Activated naive CD4-positive, alpha-beta T cell treated with anti-CD3 and anti-CD28 coated beads, Interleukin-2, amount 50 U/mL, for 72 hours (primary cell): ENCODE measurements at places on chromosomes 12 and 14. TPM values are rescaled to one million over a fixed set of nuclear protein-coding genes. Genes with fewer than 3 reads are reported as not detected.
A peak's percentile ranks its signal among the peaks of the same experiment; 100 is the strongest.

Gene CAPZA3
- not detected for total RNA-seq

Gene ASB2
- 12.9 TPM for total RNA-seq

Gene SNRNP35
- total RNA-seq = 20.9 TPM

Gene EFS
- total RNA-seq = 0.10 TPM

Gene POTEG
- not detected for total RNA-seq

GRCh38 chr14:98953551-98954348 is 318.2 kb downstream of the BCL11B start:
- DNase-seq = no peak

GRCh38 chr12:39835517-39836489 is 216.2 kb upstream of the ABCD2 start:
- no peak for DNase-seq

- DNase-seq = no peak
Measured at GRCh38 chr12:59472273-59472672, 123.6 kb upstream of the SLC16A7 start.

DNA sequence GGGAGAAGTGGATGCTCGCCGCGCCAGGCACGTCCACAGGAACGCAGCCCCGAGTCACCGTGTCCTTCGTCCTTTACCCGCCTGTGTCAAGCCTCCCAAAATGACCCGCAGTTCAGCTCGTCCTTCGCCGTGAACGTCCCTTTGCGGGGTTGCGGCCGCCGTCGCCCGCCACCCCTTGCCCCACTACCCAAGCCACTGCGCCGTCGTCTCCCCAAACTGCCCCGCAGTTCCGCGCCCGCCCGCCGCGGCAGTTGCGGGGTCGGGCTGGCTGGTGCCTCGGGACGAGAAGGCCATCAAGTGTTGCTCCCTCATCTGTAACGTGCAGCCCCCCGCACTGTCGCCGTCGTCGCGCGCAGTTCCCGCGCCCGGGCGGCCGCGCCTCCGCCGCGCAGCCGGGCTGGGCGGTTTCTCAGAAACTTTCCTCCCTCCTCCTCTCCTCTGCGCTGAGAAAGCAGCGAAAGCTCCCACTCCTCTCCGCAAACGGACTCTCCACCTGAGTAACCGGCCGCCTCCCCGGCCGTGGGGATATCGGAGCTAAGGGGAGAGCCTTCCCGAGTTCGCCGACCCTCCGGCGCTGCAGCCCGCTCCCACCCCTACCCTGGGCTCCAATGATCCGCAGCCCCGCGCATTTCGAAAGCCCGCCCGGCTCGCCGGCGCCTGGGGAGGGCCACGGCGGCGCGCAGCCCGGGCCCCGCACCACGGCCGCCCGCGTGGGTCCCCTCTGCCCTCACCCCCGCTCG is 6.7 kb downstream of the CDKN1B start:
- DNase-seq = peak; percentile 41

DNA sequence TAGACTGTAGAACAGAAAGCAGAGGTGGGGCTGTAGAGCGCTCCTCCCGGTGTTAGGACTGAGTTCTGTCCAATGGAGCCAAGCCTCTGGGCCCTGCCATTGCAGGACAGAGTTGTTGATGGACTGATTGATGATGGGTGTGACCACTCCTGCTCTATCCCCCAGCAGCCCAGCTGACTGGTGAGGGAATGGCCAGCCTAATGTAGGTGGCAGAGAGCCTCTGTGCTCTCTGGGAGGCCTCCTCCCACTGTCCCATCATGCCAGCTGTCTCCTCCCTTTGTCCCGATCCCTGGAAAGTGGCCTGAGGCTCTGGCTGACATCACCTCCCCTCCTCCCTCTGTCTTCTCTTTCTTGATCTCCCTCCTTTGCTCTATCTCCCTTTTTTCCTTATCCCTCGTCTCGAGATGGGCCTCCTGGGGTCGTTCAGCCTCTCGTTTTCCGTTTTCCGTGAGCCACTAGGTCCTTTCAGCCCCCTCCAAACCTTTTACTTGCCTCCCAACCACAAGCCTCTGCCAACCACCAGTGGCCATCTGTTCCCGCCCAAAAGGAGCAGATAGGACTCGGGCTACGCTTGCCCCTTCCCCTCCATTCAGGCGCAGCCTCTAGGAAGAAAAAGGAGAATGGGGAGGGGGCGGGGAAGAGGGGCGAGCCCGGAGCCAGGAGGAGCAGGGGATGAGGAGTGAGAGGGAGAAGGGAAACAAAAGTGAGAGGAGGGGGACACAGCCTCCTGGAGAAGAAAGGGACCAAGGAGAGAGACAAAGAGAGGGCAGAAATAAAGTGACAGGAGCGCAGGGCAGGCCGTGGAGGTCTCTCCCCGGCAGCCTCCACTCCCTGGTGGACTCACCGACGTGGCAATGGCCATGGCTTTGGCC is 572 bp downstream of the EFS start:
- DNase-seq = no peak

DNA sequence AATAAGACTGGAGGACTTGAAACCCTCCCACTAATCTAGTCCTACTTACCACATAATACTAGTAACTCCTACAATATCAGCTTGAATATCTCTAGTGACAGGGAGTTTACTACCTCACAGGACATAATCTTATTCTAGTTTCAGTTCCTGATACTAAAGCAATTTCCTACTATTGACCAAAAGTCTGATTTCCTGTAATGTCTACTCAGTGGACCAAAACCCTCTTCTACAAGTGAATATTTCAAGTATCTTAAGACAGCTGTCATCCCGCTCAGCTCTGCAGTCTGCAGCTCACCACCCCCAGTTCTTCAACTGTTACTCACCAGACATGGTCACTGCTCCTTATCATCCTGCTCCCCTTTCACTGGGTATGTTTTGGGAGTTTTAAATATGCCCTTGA is 70.8 kb upstream of the TMCC3 start:
- DNase-seq = no peak

GRCh38 chr12:7959701-7960121 is 23.7 kb upstream of the SLC2A3 start:
- DNase-seq = no peak

DNA sequence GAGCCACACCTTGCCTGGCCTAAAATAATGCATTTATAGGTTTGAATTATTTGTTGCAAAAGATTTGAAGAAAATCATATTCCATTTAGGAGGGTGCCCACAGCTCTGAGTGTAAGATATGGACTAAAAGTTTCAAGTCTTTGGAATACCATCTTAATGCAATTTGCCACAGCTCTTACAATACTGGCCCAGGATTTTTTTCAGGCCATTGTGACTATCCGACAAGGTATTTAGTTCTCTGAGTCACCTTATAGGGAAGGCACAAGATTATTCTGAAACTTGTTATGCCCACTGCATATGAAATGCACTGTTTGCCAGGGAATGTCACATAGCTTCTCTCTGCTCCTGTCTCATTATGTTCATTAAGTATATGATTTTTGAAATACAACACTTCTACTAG is 29.6 kb upstream of the SLC6A13 start:
- DNase-seq = no peak

DNA sequence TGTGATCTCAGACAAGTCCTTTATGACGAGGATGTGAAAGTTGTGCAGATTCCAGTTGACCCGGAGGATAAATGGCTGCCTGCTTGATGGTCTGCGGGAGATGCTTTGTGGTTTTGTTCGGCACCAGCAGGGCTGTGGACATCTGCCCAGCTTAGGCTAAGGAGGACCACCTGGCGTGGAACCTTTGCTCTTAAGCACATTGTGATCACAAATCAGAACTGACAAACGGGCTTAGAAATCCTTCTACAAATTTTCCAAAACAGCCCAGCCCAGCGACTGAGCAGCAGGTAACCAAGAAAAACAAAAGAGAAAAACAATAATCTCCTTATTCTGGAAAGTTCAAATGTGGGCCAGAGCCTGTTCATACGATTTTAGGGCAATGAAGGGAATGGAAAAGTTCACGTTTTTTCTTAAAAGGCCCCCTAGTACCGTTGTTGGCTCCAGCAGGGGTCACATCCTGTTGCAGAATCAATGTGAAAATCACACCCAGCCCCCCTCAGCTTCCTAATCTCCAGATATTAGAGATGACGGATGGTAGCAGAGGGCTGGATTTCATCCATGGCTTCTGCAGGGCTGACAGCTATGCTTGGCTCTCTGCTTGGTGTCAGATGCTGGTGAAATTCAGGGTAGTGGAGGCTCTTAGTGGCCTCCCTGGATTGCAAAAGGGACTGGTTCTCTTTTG is 81.1 kb upstream of the RFLNA start:
- DNase-seq = no peak

DNA sequence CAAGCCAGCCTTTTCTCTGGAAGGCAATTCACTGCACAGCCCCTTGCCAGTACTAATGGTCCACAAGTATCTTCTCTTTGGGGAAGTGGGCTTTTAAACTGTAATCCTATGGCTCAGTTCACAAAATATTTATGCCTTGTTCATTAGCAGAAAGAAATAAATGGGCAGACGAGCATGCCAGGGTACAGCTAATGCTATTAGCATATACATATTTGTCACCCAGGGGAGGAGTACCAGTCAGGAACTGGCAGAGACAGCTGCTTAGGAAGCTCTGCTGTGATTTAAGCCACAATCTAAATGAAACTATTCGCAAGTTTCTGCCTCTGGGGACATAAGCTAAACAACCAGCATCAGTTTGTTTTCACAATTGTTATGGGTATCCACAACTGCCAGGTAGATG is 113.4 kb upstream of the CCDC198 start:
- no peak for DNase-seq

GRCh38 chr14:48504921-48505320 is 829.5 kb upstream of the MDGA2 start:
- no peak for DNase-seq
